ENCODE measurements at places on chromosomes 5 and 9. TPM values are rescaled to one million over a fixed set of nuclear protein-coding genes. Genes with fewer than 3 reads are reported as not detected.
A peak's percentile ranks its signal among the peaks of the same experiment; 100 is the strongest.

GRCh38 chr9:124659099-124659659 lies 111.9 kb downstream of the NR6A1 start:
- DNase-seq: peak; percentile 99

DNA sequence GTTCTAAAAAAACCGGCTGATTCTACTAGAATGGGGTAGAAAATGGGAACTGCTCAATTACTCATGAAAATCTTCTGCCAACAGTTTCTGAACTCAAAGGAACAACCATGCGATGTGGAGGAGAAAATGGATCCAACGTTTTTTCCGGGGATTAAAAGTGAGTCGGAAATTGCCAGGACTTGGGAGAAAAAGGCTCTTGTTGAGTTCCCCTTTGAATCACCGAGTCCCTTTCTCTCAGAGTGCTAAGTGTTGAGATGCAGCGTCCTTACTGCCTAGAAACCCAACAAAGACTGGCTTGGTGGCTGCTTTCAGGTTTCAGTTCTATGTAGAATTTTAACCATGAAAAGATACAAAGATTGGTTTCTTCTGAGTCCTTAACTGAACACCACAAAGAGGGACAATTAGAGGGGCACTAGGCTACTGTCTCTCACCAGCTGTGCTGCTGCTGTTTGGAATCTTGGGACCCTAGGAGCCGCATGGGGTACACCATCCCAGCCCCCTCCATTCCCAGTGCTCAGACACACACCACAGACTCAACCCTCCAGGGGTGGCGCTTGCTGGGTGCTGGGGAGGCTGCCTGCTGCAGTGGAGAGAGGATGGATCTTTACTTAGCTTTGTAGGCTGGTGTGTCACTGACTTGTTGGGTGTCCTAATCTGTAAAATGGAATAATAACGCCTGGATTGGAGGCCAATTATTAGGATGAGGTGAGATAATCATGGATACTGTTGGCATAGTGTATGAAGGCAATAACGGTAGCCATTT lies 21.5 kb upstream of the NEUROG1 start:
- no peak for DNase-seq

- DNase-seq: no peak
Measured at GRCh38 chr9:98850851-98851729, 43.6 kb downstream of the GALNT12 start.

- DNase-seq: peak; percentile 46
Measured at GRCh38 chr9:6902423-6902822, 144.7 kb downstream of the KDM4C start.

- DNase-seq: no peak
Measured at GRCh38 chr9:123157221-123157620, 111.2 kb downstream of the STRBP start.

- no peak for DNase-seq
Measured at GRCh38 chr9:129235931-129236331, 57.9 kb upstream of the IER5L start.

PCDHGB2 gene
- 4.6 TPM for total RNA-seq
